NCI-H1092 treated with DMSO at 0.1 percent for 48 hours (cell line): ENCODE measurements at places on chromosomes 3 and 15.

DNA sequence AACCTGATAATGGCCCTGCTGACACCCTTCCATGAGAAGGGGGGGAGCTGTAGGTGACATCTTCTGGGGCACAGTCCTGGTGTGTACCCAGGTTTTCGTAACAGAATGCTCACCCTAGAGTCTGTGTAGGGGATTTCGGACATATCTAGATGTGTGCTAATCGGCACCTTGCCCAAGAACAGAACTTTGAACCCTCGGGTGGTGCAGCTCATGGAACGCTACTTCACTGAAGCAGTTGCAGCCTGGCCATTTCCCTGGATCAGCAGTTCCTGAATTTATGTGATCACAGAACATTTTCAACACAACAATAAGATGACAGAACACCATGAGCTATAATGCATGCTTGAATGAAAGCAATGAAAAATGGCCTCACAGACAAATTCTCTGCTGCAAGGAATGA lies 57.5 kb upstream of the MUC13 start:
- no peak for DNase-seq

- no peak for DNase-seq
Observed at GRCh38 chr15:67202091-67202490, 52.4 kb downstream of the AAGAB start.

DNA sequence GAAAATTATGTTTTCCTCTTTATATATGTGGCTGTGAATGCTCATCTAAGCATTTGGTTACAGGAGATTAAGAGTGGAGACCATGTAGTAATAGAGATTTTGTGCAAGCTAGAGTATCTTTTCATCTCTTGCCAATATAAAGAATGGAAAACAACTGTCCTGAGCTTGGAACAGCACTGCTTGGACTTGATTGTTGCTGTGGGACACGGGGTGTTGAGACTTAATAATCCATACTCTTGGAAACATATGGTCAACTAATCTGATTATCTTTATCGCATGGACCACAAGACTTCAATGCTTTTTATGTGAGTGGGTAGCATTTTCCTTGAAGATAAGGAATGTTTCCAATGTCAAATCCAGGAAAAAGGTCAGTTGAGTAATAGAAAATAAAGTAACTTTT lies 806.3 kb downstream of the DIPK2A start:
- DNase-seq, result no peak

DNA sequence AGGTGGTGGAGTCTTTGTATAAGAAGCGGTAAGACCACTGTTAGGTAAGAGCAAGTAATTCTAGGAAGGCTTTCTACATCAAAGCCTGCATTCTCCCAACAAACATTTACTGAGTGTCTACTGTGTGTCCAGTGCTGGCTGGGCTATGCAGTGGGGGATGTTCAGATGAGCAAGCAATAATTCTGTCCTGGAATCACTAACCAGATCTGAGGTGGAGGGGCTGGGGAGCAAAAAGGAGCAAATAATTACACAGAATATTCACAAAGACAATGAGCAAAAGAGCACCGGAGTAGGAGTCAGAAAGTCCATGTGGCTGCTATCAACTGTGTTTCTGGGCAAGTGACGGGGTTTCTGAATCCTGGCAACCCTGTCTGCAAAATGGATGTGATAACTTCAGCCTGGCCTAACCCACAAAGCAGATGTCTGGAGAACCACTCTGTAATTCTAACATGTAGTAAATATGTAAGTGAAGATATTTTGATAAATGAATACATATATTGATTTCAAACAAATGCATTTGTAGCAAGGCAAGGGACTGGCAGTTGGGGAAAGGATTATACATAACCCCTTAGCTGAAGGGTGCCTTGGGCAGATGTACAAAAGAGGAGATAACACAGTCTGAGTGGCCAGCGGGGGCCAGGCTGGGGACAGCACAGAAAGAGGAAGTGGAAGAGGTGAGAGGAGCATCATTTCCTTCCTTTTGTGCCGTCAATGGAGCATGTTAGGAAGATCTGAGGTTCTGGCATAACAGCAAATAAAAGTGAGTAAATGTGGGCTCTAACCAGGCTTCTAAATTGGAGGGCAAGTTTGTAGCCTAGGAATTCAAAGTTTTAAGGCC lies 28.8 kb downstream of the CYP8B1 start:
- DNase-seq, result no peak

- DNase-seq, result no peak
Observed at GRCh38 chr3:144294659-144295538, 323.3 kb downstream of the DIPK2A start.

GRCh38 chr3:195823280-195823679 lies 11.6 kb upstream of the MUC4 start:
- DNase-seq, result no peak

DNA sequence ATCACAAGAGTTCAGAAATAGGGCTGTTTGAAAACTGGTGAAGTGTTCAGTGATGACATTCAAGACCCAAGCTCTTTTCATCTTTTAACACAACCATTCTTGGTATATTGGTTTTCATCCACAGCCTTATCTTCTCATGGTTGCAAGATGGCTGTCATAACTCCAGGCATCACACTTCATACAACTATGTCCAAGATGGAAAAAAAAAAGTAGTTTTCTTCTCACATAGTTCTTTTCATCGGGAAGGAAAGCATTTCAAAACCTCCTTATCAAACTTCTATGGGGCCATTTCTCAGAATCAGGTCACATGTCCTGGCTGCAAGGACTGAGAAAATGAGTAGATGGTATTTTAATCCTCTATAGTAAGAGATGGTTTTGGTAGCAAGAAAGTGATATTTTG lies 21.1 kb upstream of the MFSD1 start:
- no peak for DNase-seq

- DNase-seq, result no peak
Observed at GRCh38 chr3:154059833-154060232, 61.4 kb upstream of the ARHGEF26 start.
